ENCODE measurements at places on chromosomes 7 and 10.
A peak's percentile ranks its signal among the peaks of the same experiment; 100 is the strongest.

DNA sequence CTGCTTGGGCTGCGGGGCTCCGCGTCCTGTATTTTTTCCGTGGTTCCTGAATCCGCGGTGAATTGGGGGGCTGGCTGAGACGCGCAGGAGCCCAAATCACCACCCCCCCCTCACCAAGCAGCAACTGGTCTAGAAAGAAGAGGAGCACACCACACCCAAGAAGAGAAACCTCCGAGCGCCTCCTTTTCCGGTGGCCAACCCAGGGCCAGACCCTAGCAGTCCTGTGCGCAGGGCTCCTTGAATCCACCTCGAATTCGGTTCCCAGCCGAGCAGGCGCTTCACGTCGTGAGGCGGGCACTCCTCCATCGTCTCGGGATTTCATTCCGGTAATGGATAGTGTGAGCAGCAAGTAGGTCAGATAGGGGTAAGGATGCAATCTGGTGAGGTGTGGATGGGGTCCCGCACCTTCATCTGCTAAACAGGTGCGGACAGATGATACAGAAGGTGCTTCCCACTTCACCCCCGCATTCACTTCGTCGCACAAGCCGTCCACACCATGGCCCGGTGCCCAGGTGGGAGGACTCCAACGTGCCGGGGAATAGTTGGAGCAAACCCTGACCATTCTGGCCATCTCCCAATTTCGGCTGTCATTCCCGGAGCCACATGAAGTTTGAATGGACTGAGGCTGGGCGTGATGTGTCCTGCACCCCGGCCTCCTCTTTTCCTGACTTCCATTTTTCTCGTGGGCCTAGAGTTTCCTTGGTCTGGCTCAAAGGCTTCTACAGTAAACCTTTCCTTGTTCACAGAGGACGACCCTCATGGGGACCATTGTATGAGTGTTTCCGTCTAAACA is 19.8 kb upstream of the ZNF273 start:
- DNase-seq, result no peak

- DNase-seq, result no peak
Observed at GRCh38 chr10:71970869-71971268, 6.7 kb downstream of the CHST3 start.

- no peak for DNase-seq
Observed at GRCh38 chr10:8044331-8044907, 10.1 kb upstream of the GATA3 start.

DNA sequence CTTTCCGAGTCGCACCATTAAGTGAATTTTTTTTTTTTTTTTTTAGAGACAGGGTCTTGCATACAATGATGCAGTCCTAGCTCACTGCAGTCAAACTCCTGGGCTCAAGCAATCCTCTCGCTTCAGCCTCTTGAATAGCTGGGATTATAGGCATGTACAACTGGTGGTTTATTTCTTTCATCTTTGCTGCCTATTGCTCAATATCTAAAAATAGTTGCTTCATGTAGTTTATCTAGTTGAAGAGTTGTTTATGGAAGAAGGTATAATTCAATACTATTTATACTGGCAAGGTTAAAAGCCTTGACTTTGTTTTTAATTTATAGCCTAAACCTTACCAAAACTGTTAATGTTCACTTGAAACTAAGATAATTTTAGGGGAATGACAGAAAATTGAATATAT is 66.9 kb downstream of the SEMA3D start:
- no peak for DNase-seq

DNA sequence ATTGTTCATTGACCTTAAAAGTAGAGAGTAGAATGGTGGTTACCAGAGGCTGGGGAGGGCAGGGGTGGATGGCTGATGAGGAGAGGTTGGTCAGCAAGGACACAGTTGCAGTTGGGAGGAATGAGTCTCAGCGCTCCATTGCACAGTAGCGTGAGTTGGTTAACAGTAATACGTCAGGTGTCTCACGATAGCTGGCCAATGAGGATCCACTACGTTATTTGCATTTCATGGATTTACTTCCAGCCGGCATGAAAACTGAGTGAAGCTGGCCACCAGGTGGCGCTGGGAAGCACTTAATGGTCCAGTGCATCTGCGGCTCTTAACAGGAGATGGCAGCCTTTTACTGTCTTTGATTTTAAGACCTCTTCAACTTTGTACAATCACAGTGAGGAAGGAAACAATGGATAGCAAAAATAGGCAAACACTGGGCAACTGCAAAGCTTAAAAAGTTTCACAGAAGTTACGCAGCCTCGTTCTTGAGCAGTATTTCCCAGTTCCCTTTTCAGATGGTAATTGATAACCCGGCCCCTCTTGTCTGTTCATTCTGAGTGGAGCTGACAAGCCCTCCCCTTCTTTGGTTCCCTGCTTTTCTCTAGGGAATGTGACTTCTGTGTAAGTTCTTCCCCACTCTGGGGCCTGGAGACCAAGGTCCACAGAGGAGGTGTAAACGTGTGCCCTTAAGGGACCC is 23.7 kb downstream of the AKR1E2 start:
- peak; percentile 79 for DNase-seq

- DNase-seq, result no peak
Observed at GRCh38 chr10:31599626-31600504, 280.8 kb downstream of the ZEB1 start.

DNA sequence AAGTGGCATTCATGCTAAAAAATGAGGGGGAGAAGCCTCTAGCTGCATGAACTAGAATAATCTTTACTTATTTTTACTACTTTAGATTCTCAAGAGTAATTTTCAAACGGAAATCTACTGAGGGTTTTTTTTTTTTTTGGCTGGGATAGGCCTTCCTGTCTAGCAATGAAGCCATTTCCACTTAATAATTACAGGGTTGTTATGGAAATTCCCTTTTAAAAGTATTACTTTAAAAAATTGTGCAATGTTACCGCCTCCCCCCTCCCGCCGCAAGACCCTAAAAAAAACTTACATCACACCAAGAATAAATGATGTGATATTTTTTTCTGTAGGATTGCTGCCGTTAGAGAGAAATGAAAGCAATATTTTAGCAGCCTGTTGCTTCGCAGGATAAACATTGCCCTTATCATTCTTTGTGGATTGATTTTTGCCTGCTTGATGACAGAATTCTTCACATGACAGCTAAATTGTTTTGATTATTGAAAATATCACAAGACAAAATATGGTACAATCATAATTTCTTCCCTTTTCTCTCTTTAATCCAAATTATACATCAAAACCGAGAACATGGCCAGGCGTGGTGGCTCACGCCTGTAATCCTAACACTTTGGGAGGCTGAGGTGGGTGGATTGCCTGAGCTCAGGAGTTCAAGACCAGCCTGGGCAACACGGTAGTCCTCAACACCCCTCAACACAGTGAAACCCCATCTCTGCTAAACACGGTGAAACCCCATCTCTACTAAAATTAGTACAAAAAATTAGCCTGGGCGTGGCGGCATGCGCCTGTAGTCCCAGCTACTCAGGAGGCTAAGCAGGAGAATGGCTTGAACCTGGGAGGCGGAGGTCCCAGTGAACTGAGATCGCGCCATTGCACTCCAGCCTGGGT is 32.8 kb downstream of the ARL4A start:
- DNase-seq, result no peak
